ENCODE measurements at places on chromosomes 1 and 21.
A peak's percentile ranks its signal among the peaks of the same experiment; 100 is the strongest.

DNA sequence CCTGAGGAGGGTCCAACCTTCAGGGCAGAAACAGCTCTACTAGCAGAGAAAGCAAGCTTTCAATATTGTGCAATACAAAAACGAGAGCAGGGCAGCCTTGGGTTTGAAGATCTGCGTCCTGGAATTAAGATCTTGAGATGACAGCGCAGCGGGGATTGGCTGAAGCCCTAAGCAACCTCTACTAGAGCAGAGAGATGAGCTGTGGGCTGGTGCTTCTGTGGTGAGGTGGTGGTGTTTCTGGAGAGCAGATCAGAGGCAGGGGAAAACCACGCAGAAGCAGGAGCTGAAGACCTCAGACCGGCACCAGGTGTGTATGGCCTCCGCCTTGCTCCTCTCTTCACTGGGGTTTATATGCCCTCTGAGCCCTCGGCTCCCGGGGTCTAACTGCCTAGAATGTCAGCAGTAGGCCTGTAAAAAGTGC, 12.5 kb downstream of the TRAF3IP3 start:
- peak; percentile 70 for DNase-seq

GRCh38 chr1:24186711-24186992, 437 bp downstream of the IFNLR1 start:
- DNase-seq, result no peak

GRCh38 chr21:41576013-41576615, 68.2 kb upstream of the TMPRSS2 start:
- no peak for DNase-seq

- no peak for DNase-seq
Observed at GRCh38 chr1:41713141-41713540, 205.6 kb downstream of the HIVEP3 start.

- no peak for DNase-seq
Observed at GRCh38 chr1:153312570-153313186, at the start of gene PGLYRP3. Gene PGLYRP3, minus strand, starts transcription at chr1:153312952. Its CDS starts 2,287 bp downstream, at chr1:153310665.
